ENCODE measurements at places on chromosomes 2 and 18.

GRCh38 chr18:6405237-6406074, 9.3 kb downstream of the L3MBTL4 start:
- H3K27ac ChIP-seq: peak overlapping the region; percentile 25
- H3K27me3 ChIP-seq: no peaks in the 10 kb centered on the region
- no peak for DNase-seq
- H3K36me3 ChIP-seq: no peaks in the 10 kb centered on the region
- H3K4me3 ChIP-seq: no peak overlapping the region

- no peaks in the 10 kb centered on the region for H3K36me3 ChIP-seq
- DNase-seq: no peak
- H3K4me1 ChIP-seq: no peaks in the 10 kb centered on the region
- H3K27ac ChIP-seq: no peak overlapping the region
- no peaks in the 10 kb centered on the region for H3K27me3 ChIP-seq
- H3K4me3 ChIP-seq: no peak overlapping the region
Observed at GRCh38 chr18:13471971-13472628, 253.5 kb downstream of the LDLRAD4 start.

DNA sequence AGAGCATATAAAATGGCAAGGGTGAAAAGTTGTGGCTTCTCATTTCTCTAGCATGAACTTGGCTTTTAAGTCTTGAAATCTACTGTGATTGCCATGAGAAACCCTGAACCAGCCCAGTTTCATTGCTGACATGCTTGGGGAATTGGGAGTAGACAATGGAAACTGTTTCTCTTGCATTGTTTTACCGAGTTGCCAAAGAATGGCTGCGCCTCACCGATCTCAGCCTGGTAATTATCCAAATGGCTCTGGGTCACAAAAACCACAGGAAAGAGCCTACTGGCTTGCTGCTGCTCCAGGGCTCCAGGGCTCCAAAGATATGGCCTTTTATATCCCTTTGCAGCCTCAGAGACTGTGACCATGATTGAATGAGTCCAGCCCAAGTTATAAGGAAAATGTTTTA, 310.4 kb upstream of the NT5C1B start:
- H3K27ac ChIP-seq: no peak overlapping the region
- DNase-seq: no peak

- DNase-seq: no peak
- H3K27ac ChIP-seq: no peak overlapping the region
- H3K27me3 ChIP-seq: no peaks in the 10 kb centered on the region
- no peaks in the 10 kb centered on the region for H3K4me1 ChIP-seq
- no peak overlapping the region for H3K4me3 ChIP-seq
Observed at GRCh38 chr2:211944572-211944971, 594.0 kb downstream of the ERBB4 start.

DNA sequence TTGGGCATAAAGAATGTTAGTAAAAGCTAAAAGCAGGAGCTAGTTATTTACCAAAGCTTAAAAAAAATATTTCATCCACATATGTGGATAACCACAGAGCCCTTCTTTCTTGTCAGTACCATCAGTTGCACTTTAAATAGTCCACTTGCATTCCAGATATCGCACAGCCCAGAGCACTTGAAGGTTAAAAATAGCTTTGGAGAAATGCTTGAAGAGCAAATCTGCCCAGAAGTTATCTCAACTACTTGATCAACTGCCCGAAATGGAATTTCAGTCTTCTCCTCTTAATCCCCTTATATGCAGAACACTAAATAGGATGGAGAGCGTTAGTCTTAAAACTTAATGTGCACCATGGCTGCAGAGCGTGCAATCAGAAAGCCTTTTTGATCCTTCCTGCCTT, 148.3 kb downstream of the PLEKHA3 start:
- H3K4me3 ChIP-seq: no peak overlapping the region
- H3K36me3 ChIP-seq: no peaks in the 10 kb centered on the region
- DNase-seq: no peak
- H3K4me1 ChIP-seq: no peaks in the 10 kb centered on the region

GRCh38 chr2:85437488-85438200, 19.1 kb downstream of the SH2D6 start:
- no peaks in the 10 kb centered on the region for H3K36me3 ChIP-seq
- no peak for DNase-seq
- peak overlapping the region; percentile 41 for H3K4me3 ChIP-seq
- H3K4me1 ChIP-seq: peaks cover 48% of the 10 kb centered on the region
- H3K27ac ChIP-seq: peak overlapping the region; percentile 95

- H3K27me3 ChIP-seq: no peaks in the 10 kb centered on the region
- no peaks in the 10 kb centered on the region for H3K36me3 ChIP-seq
- no peaks in the 10 kb centered on the region for H3K4me1 ChIP-seq
- no peak overlapping the region for H3K27ac ChIP-seq
Observed at GRCh38 chr2:136645236-136645828, 120.0 kb upstream of the THSD7B start.

GRCh38 chr2:70388128-70388527, 86.3 kb upstream of the FAM136A start:
- DNase-seq: no peak
- no peak overlapping the region for H3K27ac ChIP-seq
- peaks cover 10% of the 10 kb centered on the region for H3K27me3 ChIP-seq
- no peaks in the 10 kb centered on the region for H3K4me1 ChIP-seq
- H3K36me3 ChIP-seq: no peaks in the 10 kb centered on the region
- no peak overlapping the region for H3K4me3 ChIP-seq

DNA sequence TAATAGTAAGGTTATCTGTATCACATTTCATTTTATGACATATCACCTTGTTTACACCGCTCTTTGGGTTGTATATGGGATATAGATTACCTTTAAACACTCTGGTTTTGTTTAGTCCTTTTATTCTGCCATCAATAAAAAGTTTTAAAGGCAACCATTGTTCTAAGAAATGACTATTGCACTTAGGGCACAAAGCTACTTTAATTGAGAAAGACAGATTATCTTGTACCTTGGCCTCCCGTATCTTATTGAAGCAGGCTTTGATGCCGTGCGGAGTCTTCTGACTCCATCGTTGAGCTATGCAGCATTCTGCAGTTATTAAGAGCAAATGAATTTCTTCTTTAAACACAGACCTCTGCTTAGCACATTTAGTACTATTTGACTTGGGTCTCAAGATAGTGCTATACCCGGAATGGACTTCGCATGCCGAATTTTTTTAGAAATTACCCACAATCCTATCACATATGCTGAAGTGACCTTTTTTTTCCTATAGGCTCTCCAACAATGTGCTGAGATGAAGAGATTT, 16.7 kb downstream of the PKDCC start:
- H3K27me3 ChIP-seq: no peaks in the 10 kb centered on the region
- H3K27ac ChIP-seq: peak overlapping the region; percentile 55
- H3K4me3 ChIP-seq: no peak overlapping the region
- H3K4me1 ChIP-seq: peaks cover 5% of the 10 kb centered on the region
- H3K36me3 ChIP-seq: no peaks in the 10 kb centered on the region
- no peak for DNase-seq

DNA sequence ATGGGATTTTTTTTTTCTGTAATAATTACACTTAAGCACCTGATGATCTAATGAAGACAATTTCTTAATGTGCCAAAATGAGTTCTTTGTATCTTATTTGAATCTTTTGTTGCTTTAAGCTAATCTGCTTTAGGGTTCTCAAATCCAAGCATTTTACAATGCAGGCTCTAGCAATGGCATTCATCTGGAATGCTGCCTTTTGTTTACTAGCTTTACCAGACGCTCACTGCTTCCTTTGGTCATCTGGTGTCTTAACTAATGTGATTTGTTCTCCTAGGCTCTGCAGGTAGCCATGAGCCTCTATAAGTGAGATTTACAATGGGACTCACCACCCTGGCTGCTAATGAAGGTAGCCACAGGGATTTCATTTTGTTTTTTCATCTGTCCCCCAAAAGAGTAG, 100.3 kb downstream of the GREB1L start:
- H3K27me3 ChIP-seq: no peaks in the 10 kb centered on the region
- no peak overlapping the region for H3K4me3 ChIP-seq
- H3K4me1 ChIP-seq: no peaks in the 10 kb centered on the region

DNA sequence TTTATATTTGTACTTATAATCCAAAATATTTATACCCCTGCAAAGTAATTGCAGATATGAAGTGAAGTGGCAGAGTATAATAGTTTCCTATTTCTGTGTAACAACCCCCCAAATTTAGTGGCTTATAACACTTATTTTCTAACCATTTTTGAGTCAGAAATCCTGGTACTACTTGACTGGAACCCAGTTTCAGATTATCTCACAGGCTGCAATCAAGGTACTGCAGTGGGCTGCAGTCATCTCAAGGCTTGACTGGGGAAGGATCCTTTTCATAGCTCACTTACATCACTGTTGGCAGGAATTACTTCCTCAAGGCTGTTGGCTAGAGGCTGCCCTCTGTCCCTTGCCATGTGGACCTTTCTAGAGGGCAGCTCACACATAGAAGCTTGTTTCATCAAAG, 558.2 kb upstream of the PKDCC start:
- H3K27ac ChIP-seq: no peak overlapping the region
- H3K36me3 ChIP-seq: no peaks in the 10 kb centered on the region
- no peak overlapping the region for H3K4me3 ChIP-seq
- H3K4me1 ChIP-seq: no peaks in the 10 kb centered on the region
- DNase-seq: no peak

- no peak overlapping the region for H3K4me3 ChIP-seq
- H3K36me3 ChIP-seq: no peaks in the 10 kb centered on the region
- no peak for DNase-seq
- H3K27ac ChIP-seq: no peak overlapping the region
Observed at GRCh38 chr2:218834685-218835084, 3.1 kb upstream of the PRKAG3 start.

- no peaks in the 10 kb centered on the region for H3K27me3 ChIP-seq
- H3K4me3 ChIP-seq: no peak overlapping the region
- H3K4me1 ChIP-seq: no peaks in the 10 kb centered on the region
- no peak for DNase-seq
Observed at GRCh38 chr2:3630631-3631030, 27.4 kb upstream of the ALLC start.

DNA sequence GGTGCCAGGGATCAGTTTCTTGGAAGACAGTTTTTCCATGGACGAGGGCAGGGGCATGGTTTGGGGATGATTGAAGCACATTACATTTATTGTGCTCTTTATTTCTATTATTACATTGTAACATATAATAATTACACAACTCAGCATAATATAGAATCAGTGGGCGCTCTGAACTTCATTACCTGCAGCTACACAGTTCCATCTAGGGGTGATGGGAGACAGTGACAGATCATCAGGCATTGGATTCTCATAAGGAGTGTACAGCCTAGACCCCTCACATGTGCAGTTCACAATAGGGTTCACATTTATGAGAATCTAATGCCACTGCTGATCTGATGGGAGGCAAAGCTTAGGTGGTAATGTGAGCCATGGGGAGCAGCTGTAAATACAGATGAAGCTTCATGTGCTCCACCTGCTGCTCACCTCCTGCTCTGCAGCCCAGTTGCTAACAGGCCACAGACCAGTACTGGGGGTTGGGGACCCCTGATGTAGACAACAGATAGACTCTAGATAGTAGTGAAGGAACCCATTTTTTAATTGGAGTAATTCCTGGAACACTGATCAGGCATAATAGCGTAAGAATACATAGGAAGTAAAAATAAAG, 41.5 kb upstream of the MC4R start:
- H3K27ac ChIP-seq: no peak overlapping the region
- H3K4me3 ChIP-seq: no peak overlapping the region
- DNase-seq: no peak
- H3K27me3 ChIP-seq: no peaks in the 10 kb centered on the region

DNA sequence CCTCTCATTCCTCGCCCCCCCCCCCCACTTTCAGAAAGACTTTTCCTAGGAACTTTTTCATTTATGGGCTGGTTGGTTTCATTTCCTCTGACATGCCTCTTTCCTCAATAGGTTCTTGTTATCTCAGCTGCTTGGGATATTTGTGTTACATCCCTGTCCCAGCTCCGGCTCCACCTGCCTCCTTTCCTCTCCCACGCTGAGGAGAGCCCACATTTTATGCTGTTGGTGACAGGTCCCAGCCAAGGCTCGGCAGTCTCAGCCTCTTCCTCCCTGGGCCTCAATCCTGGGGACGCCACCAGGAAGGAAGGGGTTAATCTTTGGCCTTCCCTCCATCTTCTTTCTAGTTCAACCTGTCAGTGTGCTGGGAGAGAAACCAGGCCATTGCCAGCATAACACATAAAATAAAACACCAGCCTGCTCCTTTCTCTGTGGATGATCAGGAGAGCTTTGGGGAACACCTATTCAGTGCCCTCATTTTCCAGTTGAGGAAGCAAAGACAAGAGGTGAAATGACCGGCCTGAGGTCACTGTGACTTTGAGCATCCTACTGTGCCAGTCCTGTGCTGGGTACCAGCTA, 216.9 kb upstream of the TNP1 start:
- no peak overlapping the region for H3K4me3 ChIP-seq
- H3K27me3 ChIP-seq: no peaks in the 10 kb centered on the region
- no peak overlapping the region for H3K27ac ChIP-seq
- no peaks in the 10 kb centered on the region for H3K36me3 ChIP-seq
- H3K4me1 ChIP-seq: no peaks in the 10 kb centered on the region

DNA sequence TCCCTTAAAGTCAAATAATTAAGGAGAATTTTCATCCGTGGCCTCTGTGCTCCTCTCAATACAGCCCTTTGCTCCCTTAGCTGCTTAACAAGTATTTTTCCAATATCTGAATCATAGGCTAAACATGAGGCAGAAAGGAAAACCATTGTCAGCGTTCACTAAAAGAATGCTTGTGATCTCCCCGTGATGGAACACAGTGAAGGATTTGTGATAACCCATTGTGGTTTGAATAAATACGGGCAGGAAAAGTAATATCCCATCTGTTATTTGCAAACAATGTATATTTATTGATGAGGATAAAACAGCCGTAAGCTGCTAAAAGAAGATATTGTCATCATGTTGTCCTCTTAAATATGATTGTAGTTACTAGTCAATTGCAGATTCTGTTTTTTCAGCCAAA, 258.1 kb downstream of the NAPG start:
- H3K4me3 ChIP-seq: no peak overlapping the region
- H3K27ac ChIP-seq: no peak overlapping the region
- DNase-seq: no peak
- H3K36me3 ChIP-seq: no peaks in the 10 kb centered on the region
- no peaks in the 10 kb centered on the region for H3K27me3 ChIP-seq

GRCh38 chr18:46001892-46002291, 34.8 kb upstream of the EPG5 start:
- H3K4me3 ChIP-seq: no peak overlapping the region
- no peak overlapping the region for H3K27ac ChIP-seq
- no peaks in the 10 kb centered on the region for H3K27me3 ChIP-seq
- H3K36me3 ChIP-seq: peaks cover 10% of the 10 kb centered on the region

GRCh38 chr18:8380926-8381325, 228.3 kb upstream of the RAB12 start:
- H3K36me3 ChIP-seq: no peaks in the 10 kb centered on the region
- no peak for DNase-seq
- no peak overlapping the region for H3K27ac ChIP-seq
- H3K4me1 ChIP-seq: no peaks in the 10 kb centered on the region
